ENCODE measurements at places on chromosomes 1 and 21.

GRCh38 chr1:170153417-170153816 lies 7.7 kb downstream of the NTMT2 start:
- DNase-seq = no peak

DNA sequence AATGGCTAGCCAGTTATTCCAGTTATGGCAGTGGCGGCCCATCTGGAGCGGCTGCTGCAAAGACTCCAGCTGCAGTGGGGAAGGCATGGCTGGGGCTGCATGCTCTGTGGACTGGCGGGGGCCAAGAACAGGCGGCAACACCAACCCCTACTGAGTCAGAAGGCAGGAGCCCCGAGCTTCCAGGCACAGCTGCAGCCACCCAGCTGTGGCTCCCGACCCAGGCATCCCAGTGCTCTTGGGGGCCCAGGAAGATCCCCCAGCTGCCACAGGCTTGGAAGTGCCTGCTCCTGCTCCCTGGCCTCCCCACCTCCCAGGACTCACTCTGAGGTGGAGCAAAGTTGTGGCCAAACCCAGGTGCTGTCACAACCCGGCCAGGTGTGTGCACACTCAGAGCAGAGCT lies 317.0 kb upstream of the RRP15 start:
- no peak for DNase-seq

DNA sequence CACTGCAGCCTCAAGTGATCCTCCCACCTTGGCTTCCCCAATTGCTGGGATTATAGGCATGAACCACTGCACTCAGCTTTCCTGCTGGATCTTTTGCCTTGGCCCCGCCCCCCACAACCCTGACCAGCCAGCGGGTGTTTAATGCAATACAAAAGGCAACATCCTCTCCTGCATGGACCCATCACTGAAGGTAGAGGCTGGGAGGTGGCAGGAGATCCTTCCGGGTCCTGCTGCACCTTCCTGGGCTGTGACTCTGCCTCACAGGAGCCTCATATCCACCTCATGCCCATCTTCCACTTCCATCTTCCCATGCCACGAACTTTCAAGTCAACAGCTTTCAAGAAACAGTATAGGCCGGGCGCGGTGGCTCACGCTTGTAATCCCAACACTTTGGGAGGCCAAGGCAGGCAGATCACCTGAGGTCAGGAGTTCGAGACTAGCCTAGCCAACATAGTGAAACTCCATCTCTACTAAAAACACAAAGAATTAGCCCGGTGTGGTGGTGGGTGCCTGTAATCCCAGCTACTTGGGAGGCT lies 11.7 kb upstream of the WNT9A start:
- no peak for DNase-seq

GRCh38 chr21:39555911-39556590 lies 56.7 kb upstream of the B3GALT5 start:
- no peak for DNase-seq

DNA sequence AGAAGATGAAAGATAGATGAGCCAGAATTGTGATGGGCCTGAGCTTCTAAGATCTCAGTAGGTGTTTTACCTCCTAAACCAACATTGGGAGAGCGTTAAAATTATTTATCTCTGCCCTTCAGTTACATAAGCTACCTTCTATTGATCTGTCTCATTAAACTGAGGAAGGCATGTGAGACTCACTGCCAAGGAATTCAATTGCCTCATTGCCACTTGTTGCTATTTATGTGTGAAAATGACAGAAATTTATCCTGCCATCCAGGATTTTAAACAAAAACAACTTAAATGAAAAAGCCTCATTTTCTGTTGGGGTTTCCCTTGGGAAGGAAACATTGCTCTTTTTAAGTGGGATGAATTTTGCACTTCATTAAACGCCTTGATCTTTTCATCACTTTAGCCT lies 78.7 kb upstream of the RUNX1 start:
- DNase-seq = no peak

DNA sequence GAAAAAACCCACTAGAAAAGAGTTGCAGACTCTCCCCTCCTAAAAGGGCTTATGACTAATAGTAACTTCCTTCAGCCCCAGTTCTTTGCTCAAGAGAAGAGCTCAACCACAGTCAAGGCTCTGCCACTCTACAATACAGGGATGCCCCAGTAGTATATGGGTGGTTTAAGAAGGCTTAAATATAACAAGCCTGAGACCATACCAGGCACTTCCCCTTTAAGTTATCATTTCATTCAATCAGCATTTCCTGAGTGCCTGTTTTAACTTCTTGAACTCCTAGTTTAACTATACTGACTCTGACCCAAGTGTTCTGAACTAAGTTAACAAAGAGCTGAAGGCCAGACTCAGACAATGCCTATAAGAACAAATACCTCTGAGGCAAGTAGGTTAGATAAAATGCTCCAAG lies 19.8 kb downstream of the PRPF38A start:
- DNase-seq = peak; percentile 18

- peak; percentile 19 for DNase-seq
These were observed 33.9 kb downstream of the WDR4 start for GRCh38 chr21:42845296-42845965.

GRCh38 chr1:166489670-166490436 lies 323.1 kb upstream of the FAM78B start:
- DNase-seq = peak; percentile 4

GRCh38 chr1:204730826-204731459 lies 45.4 kb upstream of the LRRN2 start:
- DNase-seq = no peak

GRCh38 chr21:42858185-42858847 lies 21.0 kb downstream of the WDR4 start:
- no peak for DNase-seq

- DNase-seq = peak; percentile 94
These were observed 73.5 kb downstream of the OSBPL9 start for GRCh38 chr1:51690285-51690961.

- peak; percentile 29 for DNase-seq
These were observed 53.9 kb upstream of the GNG4 start for GRCh38 chr1:235703506-235703905.

GRCh38 chr21:16708101-16708835 lies 804.6 kb upstream of the CXADR start:
- DNase-seq = no peak

DNA sequence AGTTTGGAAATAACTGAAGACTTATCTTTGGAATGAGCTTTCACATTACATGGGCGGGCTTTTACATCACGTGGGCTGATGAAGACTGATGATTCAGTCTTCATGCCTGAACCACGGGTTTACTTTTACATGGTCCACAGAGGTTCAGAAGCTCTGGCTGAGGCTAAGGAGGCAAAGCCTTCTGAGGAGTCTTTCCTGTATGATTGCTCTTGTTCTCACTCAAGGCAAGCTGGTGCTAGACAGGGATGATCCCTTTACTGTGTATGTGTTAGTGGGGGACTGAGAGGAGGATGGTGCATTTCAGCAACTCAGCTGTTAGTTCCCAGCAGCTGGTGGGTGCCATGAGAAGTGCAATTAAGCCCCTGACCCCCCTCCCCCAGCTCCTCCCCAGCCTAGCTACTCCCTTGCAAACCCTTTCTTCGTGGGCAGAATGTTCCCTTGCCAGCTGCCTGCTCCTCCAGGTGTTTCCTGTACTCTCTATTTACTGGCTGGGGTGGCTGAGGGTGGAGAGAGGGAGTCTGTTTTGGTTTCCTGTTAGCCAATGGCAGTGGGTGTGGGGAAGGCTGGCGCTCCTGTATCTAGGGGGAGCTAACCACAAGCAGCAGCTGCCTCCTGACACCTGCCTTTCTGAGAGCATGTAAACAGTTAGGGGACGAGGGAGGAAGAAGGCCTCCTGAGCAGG lies 15.4 kb downstream of the BTG2 start:
- peak; percentile 86 for DNase-seq

DNA sequence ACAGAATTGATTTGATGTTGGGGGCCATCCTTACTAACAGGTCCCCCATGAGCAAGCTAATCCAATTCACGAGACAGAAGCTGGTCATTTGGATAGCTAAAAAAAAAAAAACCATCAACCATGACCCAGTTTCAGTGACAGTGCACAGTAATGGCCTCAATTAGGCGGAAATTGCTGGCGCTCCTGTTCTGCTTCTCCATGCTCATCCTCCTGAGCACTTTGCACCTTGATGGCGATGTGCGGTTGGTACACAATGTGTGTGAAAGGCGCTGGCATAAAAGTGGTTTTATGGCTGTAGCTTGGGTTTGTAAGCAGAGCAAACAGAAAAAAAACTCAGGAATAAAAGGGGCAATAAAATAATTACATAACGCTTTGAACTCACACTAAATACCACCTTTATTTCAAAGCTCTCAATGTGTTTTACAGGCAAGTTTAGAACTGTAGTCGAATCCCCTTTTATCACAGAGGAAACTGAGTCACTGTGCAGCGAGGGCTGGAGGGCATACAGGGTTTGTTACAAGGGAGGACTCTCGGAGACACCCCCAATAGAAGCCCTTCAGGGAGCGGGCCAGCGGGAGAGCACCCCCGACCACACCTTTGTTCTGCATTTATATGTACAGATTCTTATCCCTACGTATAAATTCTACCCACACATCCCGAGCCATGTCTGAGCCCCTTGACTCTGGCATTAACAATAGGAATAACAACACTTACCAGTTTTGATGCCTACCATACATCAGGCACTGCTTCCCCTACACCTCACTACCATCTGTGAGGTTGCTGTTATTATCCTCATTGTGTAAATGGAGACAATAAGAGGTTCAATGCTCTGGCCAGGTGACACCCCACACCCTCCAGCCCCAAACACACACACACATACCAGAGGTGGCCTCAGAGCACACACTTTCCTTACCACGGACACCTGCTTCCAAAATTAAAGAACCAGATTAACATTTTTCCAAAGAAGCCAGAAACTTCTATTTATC lies 213.5 kb upstream of the IRF2BP2 start:
- DNase-seq = no peak

DNA sequence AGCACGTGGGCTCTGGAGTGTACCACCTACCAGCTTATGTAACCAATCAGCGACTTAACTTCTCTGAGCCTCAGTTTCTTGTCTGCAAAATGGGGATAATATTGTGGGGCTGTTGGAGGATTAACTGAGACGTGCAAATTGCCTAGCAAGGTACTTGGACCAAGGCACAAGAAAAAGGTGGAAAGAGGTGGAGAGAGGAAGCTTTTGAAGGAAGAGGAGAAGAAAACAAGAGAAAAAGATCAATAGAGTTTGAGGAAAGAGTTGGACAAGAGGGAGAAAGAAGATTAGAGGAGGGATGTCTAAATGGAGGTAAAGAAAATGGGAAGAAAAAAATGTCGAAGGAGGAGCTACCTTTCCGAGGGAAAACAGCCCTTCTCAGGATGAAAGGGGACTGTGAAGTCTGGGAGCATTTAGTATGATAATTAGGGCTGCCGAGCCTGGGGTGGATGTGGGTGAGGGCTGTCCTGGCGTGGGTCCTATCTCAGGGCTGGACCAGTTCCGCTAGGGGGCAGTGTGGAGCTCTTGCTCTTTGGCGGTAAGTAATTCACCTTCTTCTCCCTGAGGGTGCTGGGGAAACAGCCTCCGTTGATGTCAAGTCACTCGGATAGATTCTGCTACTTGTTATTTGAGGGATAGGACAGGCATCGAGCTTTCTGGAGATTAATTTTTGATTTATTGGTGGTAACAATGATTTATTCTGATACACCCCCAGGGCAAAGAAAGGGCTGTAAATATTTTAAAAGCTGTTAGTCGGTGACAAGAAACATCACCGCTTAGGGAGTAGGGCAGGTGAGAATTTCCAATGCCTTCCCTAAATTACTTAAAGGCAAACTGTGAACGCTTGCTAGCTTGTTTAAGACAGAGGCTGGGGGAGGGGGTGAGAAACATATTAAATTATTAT lies 79.0 kb upstream of the NFASC start:
- DNase-seq = peak; percentile 48

- DNase-seq = no peak
These were observed 20.6 kb downstream of the PGLYRP3 start for GRCh38 chr1:153292185-153292584.

DNA sequence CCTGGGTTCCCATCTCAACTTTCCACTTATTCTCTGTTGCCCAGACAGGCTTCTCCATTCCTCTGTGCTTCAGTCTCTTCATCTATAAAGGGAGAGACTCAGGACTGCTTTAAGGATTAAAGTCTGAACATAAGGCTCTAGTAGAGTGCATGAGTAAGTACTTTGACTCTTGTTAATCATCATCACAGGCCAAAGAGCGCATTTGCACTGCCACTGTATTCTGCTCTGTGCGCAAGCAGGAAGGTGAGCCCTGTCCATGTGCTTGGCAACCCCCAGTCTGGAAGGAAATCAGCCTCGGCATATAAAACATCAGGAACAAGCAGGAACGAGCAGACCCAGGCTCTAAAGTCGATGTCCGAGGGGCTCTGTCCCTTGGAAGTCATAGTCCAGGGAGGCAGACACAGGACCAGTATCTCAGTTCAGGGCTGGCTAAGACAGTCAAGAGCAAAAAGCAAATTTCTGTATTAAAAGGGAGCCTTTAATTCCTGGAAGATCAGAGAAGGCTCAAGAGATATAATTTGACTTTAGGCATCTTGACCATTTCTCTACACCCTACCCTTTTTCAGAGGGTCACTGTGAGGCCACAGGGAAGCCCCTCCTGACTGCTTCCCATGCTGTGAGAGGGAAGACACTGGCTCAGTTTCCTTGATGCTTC lies 131.2 kb downstream of the TRABD2B start:
- peak; percentile 57 for DNase-seq

- no peak for DNase-seq
These were observed 8.8 kb downstream of the HMGB4 start for GRCh38 chr1:33872683-33873082.

Data from amniotic epithelial cell (primary cell).